ENCODE measurements at places on chromosomes 2 and 18.

GRCh38 chr2:214674278-214674677 is 135.2 kb downstream of the BARD1 start:
- no peaks in the 10 kb centered on the region for H3K4me1 ChIP-seq
- DNase-seq: no peak
- no peak overlapping the region for H3K4me3 ChIP-seq
- no peaks in the 10 kb centered on the region for H3K27me3 ChIP-seq

GRCh38 chr2:162734866-162735265 is 103.7 kb downstream of the KCNH7 start:
- H3K4me1 ChIP-seq: no peaks in the 10 kb centered on the region
- H3K27me3 ChIP-seq: no peaks in the 10 kb centered on the region
- no peak overlapping the region for H3K4me3 ChIP-seq
- no peak overlapping the region for H3K27ac ChIP-seq
- H3K36me3 ChIP-seq: no peaks in the 10 kb centered on the region
- DNase-seq: no peak

DNA sequence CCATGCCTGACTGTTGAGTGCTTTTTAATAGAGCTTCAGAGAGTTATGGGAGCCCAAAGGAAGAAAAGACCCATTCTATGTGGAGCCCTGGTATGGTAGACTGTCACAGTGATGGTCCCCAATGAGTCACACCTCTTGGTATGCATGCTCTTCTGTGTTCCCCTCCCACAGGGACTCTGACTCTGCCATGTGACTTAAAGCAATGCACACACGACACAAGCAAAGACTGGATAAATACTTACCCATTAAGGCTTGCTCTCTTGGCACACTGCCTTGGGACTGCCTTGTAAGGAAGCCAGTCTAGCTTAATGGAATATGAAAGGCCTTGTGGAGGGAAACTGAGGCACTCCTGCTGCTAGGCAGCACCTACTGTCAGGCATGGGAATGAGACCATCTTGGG is 16.7 kb upstream of the DTNB start:
- H3K4me1 ChIP-seq: no peaks in the 10 kb centered on the region
- H3K4me3 ChIP-seq: no peak overlapping the region
- no peaks in the 10 kb centered on the region for H3K36me3 ChIP-seq
- no peak overlapping the region for H3K27ac ChIP-seq
- no peaks in the 10 kb centered on the region for H3K27me3 ChIP-seq

DNA sequence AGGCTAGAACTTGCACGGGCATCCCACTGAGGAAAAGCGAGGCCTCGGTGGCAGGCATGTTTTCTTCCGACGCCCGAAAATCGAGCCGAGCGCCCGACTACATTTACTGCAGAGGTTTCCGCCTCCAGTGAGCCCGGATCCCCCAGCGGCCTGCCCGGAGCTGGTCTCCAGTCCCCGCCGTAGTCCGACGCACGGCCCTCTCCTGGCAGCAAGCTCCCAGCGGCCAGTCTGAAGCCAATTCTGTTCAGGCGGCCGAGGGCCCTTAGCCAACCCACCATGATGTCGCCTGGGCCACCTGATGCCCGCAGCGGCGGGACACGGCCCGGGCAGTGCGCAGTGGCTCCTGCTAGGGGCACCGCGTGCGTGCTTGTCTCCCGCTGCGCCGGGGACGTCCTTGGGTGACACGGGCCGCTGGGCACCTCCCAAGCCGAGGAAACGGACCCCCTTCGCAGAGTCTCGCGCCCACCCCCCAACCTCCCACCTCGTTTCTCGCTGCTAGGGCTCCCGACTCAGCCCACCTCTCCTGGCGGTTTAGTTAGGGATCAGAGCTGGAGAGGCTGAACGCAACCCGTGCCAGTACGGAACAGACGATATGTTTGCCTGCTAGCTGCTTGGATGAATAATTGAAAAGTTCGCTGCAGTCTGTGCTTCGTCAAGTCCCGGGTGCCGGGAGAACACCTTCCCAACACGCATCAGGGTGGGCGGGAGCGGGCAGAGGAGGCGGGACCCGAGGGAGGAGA is 5.3 kb downstream of the ONECUT2 start:
- H3K27me3 ChIP-seq: peaks cover 2% of the 10 kb centered on the region
- no peak overlapping the region for H3K4me3 ChIP-seq
- peaks cover 3% of the 10 kb centered on the region for H3K4me1 ChIP-seq

DNA sequence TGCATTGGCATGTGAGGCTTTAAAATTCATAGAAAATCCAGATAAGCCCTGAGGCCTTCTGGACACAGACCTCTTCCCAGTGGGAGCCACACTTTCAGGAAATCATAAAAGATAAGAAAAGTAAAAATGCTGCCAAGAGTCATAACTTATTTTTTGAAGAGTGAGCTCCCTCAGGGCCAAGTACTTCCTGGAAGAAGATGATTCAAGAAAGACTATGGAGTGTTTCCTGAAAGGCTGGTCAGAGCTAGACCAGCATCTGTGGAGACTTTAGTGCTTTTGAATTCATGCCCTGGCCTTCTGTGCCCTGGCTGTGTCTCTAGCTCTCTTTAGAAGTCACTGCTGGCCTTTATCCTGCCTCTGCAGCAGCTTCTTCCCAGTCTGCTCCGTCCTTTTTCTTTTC is 6.4 kb upstream of the XDH start:
- DNase-seq: no peak
- no peaks in the 10 kb centered on the region for H3K27me3 ChIP-seq
- no peak overlapping the region for H3K27ac ChIP-seq
- no peaks in the 10 kb centered on the region for H3K4me1 ChIP-seq
- no peak overlapping the region for H3K4me3 ChIP-seq
- no peaks in the 10 kb centered on the region for H3K36me3 ChIP-seq

Data from ovary (tissue), 10 donors.